Inflammatory macrophage treated with lipopolysaccharide for 1 hour (primary cell): ENCODE measurements at places on chromosomes 2 and 18.

DNA sequence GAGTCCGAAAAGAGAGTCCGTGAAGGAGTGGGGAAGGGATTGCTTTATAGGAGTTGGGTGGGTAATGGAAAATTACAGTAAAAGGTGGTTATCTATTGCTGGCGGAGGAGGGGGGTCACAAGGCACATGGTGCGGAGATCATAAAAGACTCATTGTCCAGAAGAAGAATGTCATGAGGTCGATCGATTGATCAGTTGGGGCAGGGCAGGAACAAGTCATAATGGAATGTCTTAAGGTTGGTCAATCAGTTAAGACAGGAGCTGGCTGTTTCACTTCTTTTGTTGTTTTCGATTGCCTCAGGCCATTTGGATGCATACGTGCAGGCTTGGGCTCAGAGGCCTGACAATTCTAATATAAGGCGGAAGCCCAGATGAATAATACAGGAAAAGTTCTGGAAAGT, 473.0 kb upstream of the TNP1 start:
- DNase-seq, result no peak

GRCh38 chr2:96866986-96867755, 2.7 kb downstream of the SEMA4C start:
- DNase-seq, result no peak

- no peak for DNase-seq
Observed at GRCh38 chr18:61554117-61554776, 221.0 kb downstream of the CDH20 start.

- DNase-seq, result no peak
Observed at GRCh38 chr2:190679813-190680591, 31.1 kb downstream of the NAB1 start.

DNA sequence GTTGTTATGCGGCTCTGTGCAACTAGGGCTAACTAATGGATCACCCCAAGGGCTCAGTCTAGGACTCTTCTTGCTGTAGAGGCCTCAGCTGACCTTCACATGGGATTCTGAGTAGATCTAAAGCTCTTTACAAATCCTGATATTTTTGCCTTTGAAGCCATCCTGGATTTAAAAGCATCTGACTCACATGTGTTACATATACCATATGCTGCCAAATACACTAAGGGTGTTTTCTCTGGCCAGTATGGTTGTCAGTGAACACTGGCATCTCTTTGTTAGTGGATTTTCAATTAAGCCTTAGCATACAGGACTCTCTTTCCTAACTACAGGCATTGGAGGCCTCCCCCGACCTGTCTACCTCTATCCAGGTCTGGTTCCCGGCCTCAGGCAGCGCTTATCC, 992.8 kb upstream of the FANCL start:
- DNase-seq, result no peak

GRCh38 chr18:23842305-23842704, 153.1 kb downstream of the LAMA3 start:
- DNase-seq, result no peak

DNA sequence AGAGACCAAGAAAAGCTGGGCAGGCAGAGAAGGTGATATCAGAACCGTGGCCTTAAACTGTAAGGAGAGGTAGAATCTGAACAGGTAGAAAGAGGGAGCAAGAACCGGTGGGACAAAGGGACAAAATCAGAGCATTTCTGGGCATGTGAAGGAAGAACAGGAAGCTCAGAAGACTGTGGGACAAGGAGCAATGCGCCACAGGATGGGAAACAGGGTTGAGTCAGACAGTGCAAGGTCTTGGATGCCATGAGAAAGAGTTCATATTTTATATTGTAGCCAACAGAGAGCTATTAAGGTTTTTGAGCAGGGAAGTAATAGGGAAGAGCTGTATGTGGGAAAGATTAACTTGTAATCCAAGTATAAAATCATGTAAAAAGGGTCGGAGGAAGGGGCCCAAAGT, 106.4 kb upstream of the UGP2 start:
- DNase-seq, result no peak

- DNase-seq, result peak; percentile 28
Observed at GRCh38 chr2:97653473-97653872, 7.6 kb downstream of the COX5B start.

DNA sequence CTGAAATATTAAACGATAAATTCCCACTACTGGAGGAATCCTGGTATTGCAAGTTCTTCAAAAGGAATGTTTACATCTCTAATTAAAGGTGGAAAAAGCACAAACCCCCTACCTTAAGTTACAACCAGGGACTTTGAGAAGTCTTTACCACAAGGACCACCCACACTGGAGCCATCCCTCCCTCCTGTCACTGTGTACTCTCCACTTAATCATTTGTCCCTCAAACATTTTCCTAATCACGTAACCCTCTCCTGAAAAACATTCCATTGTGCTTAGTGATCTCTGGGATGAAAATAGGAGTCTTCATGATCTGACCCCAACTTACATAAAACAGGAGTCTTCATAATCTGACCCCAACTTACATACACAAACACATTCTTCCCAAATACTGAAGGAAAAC, 85.7 kb downstream of the SUCLG1 start:
- no peak for DNase-seq

GRCh38 chr2:38713338-38713737, 37.8 kb downstream of the SRSF7 start:
- DNase-seq, result no peak

GRCh38 chr2:182077448-182078142, 91.9 kb downstream of the PPP1R1C start:
- peak; percentile 60 for DNase-seq

DNA sequence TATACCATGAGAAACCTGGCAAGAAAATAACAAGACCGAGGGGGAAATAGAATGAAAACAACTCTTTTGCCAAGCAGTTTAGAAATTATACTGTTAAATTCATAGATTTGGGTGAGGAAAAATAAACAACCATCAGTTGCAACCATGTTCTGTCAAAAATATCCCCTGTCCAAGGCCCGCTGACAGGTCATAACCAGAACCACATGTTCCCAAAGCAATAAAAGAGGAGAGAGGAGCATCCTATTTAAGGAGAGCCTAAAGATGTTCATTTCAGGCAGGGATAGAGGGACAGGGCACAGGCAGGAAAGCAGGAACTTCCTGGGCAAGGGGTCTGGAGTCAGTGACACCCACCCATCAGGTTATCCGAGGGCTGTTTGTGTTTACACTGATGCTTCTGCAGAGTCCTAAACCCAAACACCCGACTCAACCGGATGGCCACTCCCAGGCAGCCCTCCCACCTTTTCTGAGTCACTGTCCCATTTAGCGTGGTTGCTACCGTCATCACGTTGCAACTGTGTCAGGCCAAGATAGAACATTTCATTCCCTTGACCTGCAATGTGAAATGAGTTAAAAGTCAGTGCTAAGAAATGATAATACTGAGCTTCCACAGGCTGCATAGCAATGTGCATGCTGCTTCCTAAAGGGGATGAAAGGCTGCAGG, 468.3 kb upstream of the RAB12 start:
- DNase-seq, result no peak
